ENCODE measurements at places on chromosomes 13 and 19.
A peak's percentile ranks its signal among the peaks of the same experiment; 100 is the strongest.

DNA sequence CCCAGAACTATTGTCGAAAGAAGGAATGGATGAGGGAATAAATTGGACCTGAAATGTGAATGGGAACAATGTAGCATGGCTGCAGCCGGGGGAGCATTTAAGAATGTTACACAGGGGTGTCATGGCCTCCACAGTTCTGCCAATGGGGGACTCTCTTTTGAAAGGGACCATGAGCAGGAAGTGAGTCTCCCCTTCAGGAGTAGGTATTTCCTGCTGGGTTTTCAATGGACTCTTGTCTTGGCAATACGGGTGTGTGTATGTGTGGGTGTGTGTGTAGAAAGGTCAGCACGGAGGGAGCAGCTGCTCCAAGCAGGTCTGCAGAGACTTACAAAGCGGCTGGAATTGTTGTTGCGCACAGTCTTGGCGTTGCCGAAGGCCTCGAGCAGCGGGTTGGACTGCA is 24.4 kb downstream of the MYO1F start:
- no peak for DNase-seq

- DNase-seq, result no peak
Observed at GRCh38 chr19:56139847-56140582, 1.1 kb upstream of the ZNF444 start.

GRCh38 chr13:84137292-84137691 is 255.0 kb upstream of the SLITRK1 start:
- no peak for DNase-seq

DNA sequence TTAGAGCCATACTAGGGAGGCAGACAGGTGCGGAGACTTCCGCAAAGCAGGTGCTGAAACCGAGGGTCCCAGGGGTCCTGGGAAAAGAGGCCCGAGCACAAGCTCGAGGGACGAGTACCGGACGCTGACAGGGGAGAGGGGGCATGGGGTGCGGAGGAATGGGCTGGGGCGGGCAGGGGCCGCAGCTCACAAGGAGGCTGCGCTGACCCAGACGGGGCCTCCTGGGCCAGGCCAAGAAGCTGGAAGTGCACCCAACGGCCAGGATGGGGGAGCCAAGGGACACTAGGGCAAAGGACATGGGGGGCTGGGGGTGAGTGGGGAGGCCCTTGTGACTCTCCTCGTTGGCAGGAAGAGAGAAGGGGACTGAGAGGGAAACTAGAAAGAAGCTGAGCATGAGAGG is 1.8 kb downstream of the POLR2E start:
- no peak for DNase-seq

GRCh38 chr19:6822311-6822670 is 49.8 kb downstream of the VAV1 start:
- DNase-seq, result no peak

GRCh38 chr13:113272031-113272430 is 25.0 kb upstream of the LAMP1 start:
- no peak for DNase-seq

DNA sequence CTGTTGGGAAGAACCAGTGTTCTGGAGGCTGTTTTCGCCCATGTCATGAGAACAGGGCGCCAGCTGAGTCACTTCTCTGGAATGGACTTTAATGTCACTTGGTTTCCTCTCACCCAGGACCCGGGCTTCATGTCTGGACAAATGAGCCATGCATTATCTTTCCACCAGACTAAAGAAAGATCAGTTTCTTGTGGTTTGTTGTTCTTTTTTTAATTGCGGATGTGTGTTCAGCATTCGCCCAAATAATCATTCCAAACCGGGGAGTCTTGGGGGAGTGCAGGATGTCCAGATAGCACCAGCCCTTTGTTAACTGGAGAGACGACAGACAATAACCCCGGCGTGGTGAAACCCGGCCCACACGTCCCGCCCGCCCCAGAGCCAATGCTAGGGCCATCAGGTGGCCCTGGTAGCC is 102.5 kb downstream of the COL4A2 start:
- DNase-seq, result no peak

- no peak for DNase-seq
Observed at GRCh38 chr13:31957772-31958171, 73.8 kb upstream of the FRY start.

- DNase-seq, result peak; percentile 47
Observed at GRCh38 chr13:30107521-30108136, 199.7 kb downstream of the KATNAL1 start.

GRCh38 chr19:30900051-30900450 is 449.2 kb downstream of the TSHZ3 start:
- DNase-seq, result no peak

DNA sequence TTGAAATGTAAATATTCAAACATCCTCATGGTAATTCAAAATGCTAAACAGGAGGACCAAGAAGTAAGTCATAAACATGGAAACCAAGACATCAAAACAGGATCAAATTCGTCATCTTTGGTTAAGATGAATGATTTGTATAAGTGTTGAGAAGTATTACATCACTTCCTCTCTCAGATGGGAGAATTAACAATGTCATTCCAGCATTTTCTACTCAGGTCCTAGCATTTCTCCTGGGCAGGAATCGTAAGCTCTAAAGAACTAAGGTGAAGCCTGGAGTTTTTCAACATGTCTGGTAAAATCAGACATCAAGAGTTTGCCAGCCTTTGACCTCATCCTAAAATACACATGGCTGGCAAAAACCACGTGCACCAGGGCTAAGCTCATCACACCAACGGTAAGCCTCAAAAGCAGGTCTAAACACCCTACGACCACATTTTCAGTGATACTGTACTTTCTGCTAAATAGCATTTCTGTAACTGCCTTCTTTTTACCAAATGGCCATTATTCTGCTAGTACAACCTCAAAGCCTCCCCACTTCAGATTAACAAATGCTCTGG is 24.8 kb downstream of the RANBP3 start:
- no peak for DNase-seq

DNA sequence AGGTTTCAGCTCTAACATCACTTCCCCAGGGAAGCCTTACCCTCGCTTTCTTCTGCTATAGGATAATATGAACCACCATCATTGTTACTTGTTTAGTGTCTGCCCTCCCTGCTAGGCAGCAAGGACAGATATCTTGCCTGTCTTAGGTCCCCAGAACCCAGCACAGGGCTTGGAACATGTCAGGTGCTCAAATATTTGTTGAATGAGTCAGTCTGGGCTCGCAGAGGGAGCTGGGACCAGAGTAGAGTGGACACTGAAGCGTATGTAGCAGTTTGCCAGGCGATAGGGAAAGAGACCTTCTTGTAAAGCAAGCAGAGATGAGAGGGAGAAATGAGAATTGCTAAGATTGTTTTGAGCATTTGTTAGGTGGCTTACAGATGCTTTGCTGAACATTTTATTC is 11.7 kb downstream of the BCKDHA start:
- DNase-seq, result no peak

DNA sequence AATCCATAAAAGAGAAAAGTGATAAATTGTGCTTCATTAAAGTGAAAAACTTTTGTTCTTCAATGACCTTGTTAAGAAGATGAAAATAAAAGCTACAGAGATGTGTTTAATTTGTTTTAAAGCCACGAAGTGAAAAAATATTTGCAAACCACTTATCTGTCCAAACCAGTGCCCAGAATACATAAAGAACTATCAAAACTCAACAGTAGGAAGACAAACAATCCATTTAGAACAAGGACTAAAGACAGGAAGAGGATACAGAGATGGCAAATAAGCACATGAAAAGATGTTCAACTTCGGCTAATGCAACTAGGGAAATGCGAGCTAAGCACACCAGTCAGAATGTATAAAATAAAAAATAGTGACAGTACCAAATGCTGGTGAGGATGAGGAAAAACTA is 15.0 kb downstream of the GJB6 start:
- DNase-seq, result no peak

DNA sequence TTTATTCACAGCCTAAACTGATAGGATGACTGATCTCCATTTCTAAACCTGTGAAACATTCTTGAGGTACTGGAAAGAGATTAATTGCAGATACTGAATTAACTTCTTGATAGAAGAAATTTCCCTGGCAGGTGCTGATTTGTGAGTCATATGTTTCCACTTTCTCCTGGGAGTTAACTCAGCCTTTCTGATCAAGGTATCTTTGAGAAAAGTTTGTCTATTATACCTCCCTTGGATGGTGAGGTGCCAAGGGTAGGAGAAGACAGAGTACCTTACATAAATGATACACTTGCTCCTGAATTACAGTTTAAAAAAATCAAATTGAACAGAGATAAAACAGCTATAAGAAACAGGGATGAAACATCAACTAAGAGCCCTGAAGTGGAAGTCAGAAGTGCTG is 123.0 kb downstream of the RGCC start:
- no peak for DNase-seq

- no peak for DNase-seq
Observed at GRCh38 chr19:47644199-47644598, 35.3 kb downstream of the BICRA start.

GRCh38 chr19:30781519-30781918 is 409.3 kb downstream of the ZNF536 start:
- DNase-seq, result no peak

- DNase-seq, result no peak
Observed at GRCh38 chr13:36973621-36974295, 25.4 kb downstream of the ALG5 start.

DNA sequence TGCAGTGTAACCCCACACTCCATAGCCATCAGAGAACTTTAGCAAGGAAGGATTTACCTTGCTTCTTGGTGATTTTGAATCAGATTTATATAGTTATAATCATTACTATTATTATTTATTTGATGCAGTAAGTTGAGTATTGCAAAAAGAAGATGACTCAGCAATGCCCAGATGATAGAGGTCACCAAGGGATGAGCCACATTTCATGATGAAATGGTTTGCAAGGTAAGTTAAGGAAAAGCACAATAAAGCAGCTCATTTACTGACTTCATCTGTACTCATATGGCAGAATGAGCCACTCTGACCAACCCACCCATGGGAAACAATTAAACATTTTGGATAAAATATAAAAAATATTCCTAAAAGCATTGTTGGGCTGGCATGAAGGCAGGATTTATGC is 59.1 kb downstream of the AKAP11 start:
- DNase-seq, result no peak

DNA sequence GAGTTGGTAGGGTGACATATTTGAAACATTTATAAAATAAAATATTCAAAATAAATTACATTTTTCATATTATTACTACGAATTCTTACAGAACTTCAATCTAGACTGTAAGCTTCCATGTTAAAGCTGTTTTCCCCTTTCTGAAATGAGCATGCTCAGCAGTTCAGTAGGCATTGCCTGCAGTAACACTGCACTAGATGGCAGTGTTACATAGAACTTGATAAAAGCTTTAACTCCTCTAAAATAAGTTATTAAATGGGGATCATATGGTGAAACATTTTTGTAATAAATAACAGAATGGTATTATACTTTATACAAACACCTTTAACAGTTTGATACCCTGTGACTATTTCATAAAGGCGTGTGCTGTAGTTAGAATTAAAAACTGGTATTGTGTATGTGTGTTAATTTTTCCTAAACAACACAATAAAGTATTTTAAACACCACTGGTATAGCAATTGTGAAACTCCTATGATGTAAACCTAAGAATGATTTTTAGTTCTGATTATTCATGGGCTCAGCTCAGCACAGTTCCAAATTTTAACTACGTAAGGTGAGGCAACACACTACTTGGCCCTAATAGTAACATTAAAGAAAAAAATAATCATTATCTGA is 11.6 kb upstream of the GPR18 start:
- DNase-seq, result peak; percentile 75

GRCh38 chr19:34502582-34503411 is 21.2 kb downstream of the WTIP start:
- DNase-seq, result no peak

DNA sequence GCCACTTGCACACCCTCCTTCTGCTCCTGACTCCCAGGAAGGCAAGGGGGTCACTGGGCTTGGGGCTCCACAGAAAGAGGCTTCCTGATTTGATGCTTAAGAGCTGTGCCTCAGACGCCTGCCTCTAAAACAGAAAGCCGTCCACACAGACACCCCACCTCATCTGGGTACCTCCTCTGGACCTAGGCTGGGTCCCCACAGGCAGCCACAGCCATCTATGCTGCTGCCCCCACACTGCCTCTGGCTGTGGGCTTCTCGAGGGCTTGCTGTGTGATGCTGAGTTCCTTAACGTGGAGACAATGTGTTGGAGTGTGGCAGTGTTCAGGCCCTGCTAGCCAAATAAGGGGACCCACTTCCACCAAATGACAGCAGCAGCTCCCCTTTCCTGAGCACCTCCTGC is 8.5 kb upstream of the ZSCAN22 start:
- no peak for DNase-seq

DNA sequence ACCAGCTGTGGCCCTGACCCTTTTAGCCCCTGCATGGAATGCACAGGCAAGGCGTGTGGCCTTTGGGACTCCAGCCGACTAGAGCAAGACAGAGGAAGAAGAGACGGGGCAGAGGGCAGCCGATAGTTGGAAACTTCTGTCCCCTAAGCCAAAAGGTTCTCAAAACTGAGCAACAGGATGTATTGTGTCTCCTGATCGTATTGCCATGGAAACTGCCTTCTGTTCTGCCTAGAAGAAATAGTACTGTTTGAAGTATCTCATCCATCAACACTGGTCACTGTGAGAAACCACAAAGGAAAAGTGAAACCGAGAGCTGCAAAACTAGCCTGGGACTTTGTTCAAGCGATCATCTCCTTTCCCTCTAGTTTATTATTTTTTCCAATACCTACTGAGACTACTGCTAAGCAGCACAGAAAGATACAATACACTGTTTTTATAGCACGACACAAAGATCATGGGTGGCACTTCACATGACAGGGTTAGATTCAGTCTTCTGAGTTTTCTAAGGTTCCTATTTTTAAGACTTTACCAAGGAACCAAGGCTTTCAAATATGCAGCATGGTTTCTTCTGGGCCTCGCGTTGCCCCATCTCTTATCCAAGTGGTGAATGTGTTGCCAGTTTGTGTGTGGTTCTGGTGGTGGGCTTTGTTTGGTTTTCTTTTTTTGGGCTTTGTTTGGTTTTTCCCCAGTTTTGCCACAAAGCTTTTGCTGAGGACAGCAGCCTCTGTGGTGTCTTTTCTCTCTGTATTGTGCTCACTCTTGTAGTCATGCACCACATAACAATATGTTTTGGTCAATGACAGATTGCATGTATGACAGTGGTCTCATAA is 49.3 kb upstream of the GPR183 start:
- no peak for DNase-seq

DNA sequence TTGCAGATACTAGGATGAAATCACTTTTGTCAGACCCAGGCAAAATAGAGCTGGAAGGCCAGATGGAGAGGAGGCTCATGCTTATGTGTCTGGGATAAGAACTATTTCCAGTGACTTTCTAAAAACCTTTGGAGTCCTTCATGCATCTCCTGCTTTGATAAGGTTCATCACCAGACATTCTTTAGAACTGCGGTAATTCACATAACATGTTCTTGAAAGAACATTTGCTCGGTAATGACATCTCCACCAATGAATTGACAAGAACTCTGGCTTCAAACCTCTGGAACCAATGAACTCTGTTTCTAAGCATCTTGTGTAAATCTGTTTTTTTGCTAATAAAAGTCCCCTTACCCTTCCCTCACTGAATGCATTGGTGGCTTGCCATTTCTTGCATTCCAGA is 112.0 kb upstream of the KL start:
- no peak for DNase-seq

DNA sequence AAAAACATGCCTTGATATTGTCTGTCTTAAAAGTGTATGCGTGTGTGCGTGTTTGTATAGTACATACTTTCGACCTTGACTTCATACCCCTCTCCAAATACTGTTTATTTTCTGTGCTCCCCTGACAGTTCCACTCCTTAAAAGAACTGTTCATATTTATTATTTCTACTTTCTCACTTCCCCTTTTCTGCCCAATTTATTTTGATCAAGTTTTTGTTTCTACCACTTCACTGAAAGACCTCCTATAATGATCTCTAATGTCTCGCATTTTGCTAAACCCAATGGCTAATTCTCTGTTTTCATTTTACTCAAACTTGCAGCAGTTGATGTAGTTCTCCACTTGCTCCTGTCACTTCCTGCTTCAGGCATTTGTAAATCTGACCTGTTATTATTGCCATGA is 426.1 kb upstream of the KLF12 start:
- no peak for DNase-seq
